ENCODE measurements at places on chromosomes 2 and 18. TPM values are rescaled to one million over a fixed set of nuclear protein-coding genes. Genes with fewer than 3 reads are reported as not detected.
A peak's percentile ranks its signal among the peaks of the same experiment; 100 is the strongest.

- no peak for DNase-seq
Observed at GRCh38 chr2:236117401-236117800, 50.8 kb downstream of the GBX2 start.

DNA sequence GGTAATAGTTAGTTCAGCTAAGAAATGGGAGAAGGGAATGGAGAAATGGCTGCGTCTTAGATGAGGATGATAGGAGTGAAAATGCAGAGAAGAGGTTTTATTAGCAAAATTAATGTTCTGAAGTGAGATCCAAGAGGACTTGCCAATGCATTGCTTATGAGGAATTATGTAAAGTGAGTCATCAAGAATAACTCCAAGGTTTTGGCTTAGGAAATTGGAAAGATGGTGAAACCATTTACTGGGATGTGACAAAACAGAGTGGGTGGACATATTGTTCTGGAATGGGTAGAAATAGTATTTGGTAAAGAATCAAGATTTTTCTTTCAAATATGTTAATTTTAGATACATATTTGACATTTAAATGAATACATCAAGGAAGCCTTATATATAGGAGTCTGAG is 306.6 kb upstream of the CYRIA start:
- DNase-seq, result no peak

GRCh38 chr2:165793161-165793778 is 777 bp downstream of the GALNT3 start:
- peak; percentile 49 for DNase-seq

GRCh38 chr2:1405124-1405523 is 8.1 kb upstream of the TPO start:
- no peak for DNase-seq

DNA sequence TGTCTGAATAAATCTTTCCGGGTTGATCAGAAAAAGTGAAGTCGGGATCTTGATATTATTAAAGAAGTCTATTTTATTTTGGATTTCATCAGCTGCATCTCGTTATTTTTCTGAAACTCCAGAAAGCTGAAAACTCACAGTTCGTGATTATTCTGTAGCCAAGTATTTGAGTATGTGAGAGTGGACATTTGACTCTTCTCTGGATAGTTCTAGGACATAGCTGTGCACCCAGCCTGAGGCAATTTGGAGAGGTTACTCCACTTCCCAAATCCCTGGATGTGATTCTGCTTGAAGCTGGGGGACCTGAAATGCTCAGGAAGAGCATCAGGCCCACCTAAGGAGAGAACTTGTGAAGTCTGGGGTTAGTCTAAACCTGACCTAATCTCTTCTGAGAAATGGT is 117.6 kb upstream of the PID1 start:
- DNase-seq, result no peak

GRCh38 chr2:166419616-166419934 is 43.8 kb upstream of the SCN9A start:
- no peak for DNase-seq

DNA sequence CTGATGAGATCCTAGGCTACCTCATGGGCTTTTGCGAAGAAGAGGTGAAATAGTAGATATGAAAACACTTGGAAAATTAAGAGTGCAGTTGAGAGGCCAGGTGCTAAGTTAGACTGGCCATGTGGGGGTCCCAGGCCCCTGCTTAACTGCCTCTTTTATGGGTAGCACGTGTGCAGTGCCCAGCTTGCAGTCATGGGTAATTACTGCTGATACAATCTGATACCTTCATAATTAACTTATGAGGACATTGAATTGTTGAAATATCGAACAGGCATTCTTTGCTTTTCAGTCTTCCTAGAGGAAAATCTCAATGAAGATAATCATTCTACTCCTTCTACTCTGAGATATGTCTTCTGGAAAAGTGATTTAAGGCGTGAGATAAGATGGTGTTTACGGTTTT is 11.6 kb downstream of the TRAF3IP1 start:
- DNase-seq, result no peak

DNA sequence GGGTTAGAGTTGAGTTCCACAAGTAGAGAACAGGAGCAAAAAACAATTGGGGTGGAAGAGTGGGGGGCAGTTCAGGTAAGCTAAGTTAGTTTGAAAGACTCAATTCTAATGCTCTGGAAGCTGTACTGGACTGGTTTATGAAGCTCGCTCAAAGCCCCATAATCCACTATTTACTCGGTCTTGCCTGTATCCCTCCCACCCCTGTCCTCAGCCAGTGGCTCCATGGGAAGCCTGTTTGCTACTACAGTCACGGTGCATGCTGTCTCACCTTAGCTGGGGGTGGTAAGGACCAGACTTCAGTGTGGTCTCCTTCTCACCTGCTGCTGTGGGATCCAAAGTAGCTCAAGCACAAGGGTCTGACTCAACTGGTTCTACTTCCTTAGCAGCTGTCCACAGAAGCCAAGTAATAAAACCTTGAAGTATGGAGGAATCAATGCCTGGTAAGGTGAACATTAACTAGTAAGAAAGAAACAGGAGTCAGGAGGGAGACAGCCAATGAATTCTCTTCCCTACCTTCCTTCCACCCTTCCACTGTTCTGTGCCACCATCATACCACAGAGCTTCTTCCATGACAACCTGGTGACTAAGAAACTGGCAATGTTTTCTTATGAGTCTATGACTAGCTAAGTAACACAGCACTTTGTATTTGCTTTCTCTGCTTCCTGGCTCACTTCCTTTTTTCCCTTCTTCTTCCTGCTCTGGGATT is 230.8 kb downstream of the SRBD1 start:
- peak; percentile 49 for DNase-seq

- DNase-seq, result no peak
Observed at GRCh38 chr18:63470751-63471150, 6.0 kb upstream of the SERPINB5 start.

- DNase-seq, result no peak
Observed at GRCh38 chr2:197281421-197281820, 29.2 kb downstream of the ANKRD44 start.

GRCh38 chr2:15507061-15507460 is 54.1 kb downstream of the NBAS start:
- no peak for DNase-seq

- no peak for DNase-seq
Observed at GRCh38 chr2:41928526-41928925, 119.3 kb upstream of the PKDCC start.

BOLA3 gene
- 45.8 TPM for total RNA-seq

DAPL1 gene
- not detected for total RNA-seq

ARL5A gene
- 53.7 TPM for total RNA-seq

DLGAP1 gene
- total RNA-seq, result 9.0 TPM

EGR4 gene
- 0.81 TPM for total RNA-seq

NXPH2 gene
- total RNA-seq, result 1.3 TPM

PLCD4 gene
- total RNA-seq, result 0.95 TPM

KCNIP3 gene
- 1.1 TPM for total RNA-seq

MERTK gene
- total RNA-seq, result 2.1 TPM

SERPINB4 gene
- total RNA-seq, result not detected

CRYBA2 gene
- total RNA-seq, result not detected

NEU4 gene
- 0.37 TPM for total RNA-seq

CCDC93 gene
- 57.3 TPM for total RNA-seq
